Activated CD8-positive, alpha-beta memory T cell treated with anti-CD3 and anti-CD28 coated beads for 48 hours (primary cell): ENCODE measurements at places on chromosomes 3 and 15.

DNA sequence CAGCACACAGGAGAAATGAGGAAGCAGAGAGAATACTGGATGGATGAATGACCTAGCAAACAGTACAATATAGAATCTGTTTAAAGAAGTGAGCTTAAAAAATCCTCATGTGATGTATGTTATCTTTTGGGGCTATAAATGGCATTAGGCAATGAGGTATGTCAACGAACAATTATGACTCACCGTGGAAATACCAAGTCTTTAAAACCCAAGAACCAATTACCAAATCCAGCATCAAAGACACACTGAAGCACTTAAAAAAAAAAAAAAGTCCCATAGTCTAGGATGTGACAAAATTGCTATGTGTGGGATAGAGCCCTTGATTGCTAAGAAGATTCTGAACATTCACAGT is 36.3 kb upstream of the HERC1 start:
- no peak for DNase-seq

- no peak for DNase-seq
Observed at GRCh38 chr3:106814231-106814630, 563.0 kb upstream of the CCDC54 start.

GRCh38 chr3:148600440-148600839 is 97.3 kb upstream of the AGTR1 start:
- no peak for DNase-seq

GRCh38 chr3:184733971-184734608 is 22.2 kb upstream of the MAGEF1 start:
- no peak for DNase-seq

DNA sequence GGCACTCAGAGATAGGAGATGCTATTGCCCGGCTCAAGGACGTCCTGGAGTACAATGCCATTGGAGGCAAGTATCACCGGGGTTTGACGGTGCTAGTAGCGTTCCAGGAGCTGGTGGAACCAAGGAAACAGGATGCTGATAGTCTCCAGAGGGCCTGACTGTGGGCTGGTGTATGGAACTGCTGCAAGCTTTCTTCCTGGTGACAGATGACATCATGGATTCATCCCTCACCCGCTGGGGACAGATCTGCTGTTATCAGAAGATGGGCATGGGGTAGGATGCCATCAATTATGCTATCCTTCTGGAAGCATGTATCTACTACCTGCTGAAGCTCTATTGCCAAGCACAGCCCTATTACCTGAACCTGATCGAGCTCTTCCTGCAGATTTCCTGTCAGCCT is 26.4 kb downstream of the BCL2A1 start:
- DNase-seq: no peak

GRCh38 chr3:194405766-194406165 is 6.7 kb upstream of the GP5 start:
- DNase-seq: no peak

- no peak for DNase-seq
Observed at GRCh38 chr3:192843119-192843518, 74.5 kb downstream of the MB21D2 start.

GRCh38 chr15:65829130-65829764 is 37.2 kb upstream of the DENND4A start:
- no peak for DNase-seq

DNA sequence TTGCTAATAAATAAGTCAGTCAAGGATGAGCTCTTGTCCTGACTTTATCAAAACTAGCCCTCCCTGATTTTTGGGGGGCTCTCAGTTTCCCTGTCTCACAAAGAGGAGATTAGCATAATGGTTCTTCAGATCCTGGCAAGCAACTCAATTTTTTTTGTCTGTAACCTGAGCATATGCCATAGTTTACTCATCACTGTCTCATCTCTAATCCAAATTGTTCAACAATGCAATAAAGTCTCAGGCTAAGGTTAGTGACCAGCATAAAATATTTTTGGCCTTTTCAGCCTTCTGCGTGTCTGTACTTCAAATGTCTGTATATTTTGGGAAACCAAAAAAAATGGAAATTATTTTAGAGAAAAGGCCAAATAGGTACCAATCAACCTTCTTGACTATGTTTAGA is 465.6 kb upstream of the TPRG1 start:
- DNase-seq: no peak

DNA sequence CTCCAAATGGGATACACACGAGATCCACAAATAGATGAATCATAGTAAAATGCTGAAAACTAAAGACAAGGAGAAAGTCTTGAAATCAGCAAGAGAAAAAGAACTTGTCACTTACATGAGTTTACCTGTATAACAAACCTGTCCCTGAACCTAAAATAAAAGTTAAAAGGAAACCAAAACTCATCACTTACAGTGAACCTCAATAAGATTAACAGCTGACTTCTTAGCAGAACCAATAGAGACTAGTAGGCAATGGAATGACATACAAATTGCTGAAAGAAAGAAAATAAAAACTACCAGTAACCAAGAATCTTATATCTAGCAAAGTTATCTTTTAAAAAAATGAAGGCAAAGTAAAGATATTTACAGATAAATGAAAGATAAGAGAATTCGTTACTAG is 27.4 kb downstream of the SEC22A start:
- DNase-seq: no peak

DNA sequence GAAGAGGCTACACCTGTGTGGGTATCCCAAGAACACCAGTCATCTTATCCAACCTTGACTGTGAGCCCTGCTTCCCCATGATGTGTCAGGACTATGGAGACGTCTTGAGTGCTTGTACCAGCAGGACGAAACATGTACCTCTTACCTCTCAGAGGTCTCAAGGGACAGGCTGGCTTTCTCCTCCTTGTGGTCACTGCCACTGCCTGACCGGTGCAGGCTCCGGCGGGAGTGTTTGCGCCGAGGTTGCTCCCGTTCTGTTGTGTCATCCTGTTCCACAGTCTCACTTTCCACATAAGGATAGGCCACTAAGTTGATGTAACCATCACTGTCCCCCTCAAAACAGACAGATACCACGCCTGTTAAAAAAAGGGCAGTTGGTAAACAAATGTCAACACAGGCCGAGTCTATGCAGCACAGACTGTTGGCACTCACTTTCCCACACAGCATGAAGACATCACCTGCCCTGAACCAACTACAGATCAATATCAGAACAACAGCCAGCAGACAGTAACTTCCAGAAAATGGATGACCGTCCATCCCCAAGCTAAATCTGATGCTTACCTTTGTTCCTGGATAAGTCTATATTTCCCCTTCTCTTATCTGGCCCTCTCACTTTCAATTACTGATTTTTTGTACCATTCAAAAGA is 14.4 kb upstream of the GMPPB start:
- DNase-seq: no peak

- no peak for DNase-seq
Observed at GRCh38 chr3:100621251-100621650, 11.8 kb downstream of the ADGRG7 start.

- no peak for DNase-seq
Observed at GRCh38 chr3:159169828-159170227, 368.0 kb downstream of the MFSD1 start.

- no peak for DNase-seq
Observed at GRCh38 chr3:24086617-24087404, 141.7 kb downstream of the NR1D2 start.

GRCh38 chr3:157232141-157232540 is 72.2 kb upstream of the CCNL1 start:
- no peak for DNase-seq

DNA sequence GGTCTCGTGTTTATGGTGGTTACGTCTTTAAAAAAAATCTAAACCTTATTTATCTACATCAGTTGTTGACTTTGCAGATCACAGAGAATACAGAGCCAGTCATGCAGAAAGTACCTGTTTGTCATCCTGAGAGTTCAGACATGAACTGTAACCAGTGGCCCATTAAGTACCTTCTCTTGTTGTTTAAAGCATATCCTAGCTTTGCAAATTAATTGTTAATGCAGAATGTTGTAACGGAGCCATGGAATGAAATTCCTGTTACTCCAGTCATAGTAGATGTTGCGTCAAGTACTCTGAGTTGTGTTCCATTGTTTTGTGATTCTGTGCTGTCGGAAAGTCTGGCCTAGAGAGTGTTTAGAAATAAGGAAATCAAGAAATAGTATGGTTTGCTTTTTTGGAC is 205.2 kb downstream of the RBMS3 start:
- no peak for DNase-seq

DNA sequence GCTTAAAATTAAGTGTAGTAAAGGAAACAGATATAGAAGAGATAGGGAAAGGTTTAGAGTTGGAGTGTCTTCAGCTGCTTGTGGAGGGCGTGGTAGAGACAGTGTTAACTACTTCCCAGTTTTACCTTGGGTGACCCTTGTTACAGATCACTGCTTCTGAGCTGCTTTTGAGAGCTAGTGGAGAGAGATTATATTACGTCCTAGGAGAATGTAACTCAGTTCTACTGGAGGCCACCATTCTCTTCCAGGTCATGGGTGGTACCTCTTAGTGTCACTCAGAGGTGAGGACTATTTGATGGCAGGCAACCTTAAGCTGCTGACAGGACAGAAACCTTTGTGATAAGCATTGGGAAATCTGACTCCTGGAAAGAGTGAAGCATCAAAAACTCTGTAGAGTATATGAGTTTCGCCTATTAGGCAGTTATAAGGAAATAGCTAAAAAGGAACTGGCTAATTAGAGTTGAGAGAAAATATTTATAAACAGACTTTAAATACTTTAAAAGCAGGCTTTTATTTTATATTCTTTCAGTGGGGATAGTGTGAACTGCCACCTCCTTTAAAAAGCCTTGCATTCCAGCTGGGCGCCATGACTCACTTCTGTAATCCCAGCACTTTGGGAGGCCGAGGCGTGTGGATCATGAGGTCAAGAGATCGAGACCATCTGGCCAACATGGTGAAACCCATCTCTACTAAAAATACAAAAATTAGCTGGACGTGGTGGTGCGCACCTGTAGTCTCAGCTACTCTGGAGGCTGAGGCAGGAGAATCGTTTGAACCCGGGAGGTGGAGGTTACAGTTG is 106.5 kb downstream of the ZNF609 start:
- no peak for DNase-seq

DNA sequence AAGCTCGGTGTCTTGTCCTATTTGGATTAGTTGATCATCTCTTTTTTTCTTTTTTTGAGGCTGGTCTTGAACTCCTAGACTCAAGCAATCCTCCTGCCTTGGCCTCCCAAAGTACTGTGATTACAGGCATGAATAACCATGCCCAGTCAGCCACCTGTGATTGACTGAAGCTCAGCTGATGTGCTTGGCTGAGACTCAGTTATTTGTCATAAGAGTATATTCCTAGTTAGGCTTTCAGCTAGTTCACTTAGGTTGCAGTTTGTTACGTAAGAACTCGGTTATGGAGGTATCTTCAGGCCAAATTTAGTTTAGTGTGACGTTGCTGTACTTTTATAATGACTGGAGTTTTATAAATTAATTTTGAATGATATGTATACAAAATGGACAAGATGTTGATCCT is 365.0 kb downstream of the SV2B start:
- DNase-seq: no peak

DNA sequence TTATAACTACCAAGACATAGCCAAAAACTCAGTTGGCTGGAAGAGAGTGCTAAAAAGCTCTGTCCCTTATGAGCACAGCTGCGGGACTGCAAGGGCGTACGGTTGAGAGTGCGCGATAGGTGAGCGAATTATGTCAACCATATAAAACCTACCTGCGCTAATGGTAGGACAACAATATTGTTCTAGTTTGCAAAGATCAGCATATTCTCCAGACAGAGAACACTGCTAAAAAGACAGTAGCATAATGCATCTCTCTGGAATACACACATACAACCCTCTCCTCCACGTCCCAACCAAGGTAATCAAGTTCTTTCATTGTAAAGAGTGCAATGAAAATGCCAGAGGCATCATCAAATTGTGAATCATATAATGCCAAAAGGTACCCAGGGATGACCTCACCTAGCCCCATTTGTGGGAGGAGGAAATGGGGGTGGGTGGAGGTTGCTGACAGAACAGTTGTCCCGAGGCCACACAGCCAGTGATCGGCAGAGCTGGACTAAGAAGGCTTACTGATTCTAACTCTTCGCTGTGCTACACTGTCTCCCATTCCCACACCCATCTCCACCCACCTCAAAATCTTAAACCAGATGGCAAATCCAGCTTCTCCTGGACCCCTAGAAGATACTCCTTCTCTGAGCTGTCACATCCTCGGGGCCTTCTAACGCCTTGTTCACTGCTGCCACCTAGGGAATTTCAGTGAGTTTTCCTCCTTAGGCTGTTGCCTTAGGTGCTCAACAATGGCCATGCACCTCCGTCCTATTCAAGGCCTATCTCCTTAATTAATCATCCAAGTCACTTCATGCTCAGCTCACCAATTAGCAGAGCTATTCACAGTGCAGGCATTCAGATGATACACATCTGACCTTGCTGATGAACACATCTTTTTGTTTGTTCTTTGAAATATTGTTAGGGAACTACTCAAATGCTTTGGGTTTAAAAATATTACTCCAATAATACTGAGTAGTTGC is 60.7 kb downstream of the RPL22L1 start:
- DNase-seq: no peak

DNA sequence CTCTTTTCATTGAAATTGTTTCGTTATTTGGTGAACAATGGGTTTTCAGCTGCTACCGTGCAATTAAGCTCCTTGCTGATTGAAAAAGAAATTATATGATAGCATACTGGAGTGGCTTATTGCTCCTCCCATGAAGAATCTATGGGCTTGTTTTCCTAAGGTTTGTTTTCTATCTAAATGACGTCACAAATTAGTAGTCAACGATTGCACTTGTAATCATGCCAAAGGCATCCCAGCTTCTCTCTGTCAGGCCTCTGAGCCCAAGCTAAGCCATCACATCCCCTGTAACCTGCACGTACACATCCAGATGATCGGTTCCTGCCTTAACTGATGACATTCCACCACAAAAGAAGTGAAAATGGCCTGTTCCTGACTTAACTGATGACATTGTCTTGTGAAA is 388.0 kb upstream of the LMCD1 start:
- no peak for DNase-seq

DNA sequence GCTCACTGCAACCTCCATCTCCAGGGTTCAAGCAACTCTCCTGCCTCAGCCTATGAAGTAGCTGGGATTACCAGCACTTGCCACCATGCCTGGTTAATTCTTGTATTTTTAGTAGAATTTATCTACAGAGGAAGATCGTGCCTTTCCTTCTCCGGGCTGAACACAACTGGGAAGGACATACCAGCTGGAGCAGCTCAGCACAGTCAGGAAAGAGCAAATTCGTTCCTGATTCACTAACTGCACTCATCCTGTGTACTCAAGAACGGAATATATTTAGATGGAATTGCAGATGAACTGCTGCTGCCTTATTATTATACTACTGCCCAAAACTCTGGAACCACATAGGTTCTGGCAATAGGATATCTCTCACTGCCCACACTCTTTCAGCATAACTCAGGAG is 27.1 kb upstream of the P4HTM start:
- DNase-seq: no peak

GRCh38 chr15:41407341-41407740 is 5.0 kb upstream of the NDUFAF1 start:
- no peak for DNase-seq
